ENCODE measurements at places on chromosomes 3 and 15.

DNA sequence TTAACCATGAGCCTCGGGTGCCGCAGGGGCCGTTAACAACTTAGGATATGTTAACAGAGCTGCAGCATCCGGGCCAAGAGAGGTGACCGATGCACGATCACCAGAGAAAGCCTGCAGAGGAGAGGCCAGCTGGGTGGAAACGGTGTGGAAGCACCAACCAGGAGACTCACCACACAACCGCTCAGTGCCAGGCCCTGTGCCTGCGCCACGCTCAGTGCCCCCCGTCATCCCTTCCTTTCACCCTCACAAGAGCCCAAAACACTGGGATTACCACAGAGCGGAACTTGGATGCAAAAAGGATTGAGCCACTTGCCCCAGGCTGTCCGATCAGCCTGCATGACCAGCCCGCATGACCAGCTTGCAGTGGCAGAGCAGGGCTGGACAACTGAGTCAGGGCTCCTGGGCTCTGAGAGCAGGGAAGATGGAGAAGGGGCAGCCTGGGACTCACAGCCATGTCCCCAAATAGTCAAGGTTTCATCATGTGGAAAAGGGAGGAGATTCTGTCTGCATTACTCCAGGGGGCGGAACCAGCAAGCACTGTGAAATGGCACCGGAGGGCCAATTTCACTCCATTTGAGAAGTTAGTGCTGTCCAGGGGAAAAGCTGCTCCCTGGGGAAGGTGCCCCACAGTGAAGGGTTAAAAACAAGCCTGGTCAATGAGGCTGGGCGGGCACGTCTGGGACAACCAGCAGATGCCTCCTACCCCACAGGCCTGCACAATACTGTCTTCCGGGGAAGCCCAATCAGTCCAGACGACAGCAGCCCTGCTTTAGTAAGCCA lies 156.8 kb downstream of the ATP10A start:
- no peak for DNase-seq
- H3K36me3 ChIP-seq: peaks cover 18% of the 10 kb centered on the region
- no peaks in the 10 kb centered on the region for H3K4me1 ChIP-seq
- H3K4me3 ChIP-seq: no peak overlapping the region

DNA sequence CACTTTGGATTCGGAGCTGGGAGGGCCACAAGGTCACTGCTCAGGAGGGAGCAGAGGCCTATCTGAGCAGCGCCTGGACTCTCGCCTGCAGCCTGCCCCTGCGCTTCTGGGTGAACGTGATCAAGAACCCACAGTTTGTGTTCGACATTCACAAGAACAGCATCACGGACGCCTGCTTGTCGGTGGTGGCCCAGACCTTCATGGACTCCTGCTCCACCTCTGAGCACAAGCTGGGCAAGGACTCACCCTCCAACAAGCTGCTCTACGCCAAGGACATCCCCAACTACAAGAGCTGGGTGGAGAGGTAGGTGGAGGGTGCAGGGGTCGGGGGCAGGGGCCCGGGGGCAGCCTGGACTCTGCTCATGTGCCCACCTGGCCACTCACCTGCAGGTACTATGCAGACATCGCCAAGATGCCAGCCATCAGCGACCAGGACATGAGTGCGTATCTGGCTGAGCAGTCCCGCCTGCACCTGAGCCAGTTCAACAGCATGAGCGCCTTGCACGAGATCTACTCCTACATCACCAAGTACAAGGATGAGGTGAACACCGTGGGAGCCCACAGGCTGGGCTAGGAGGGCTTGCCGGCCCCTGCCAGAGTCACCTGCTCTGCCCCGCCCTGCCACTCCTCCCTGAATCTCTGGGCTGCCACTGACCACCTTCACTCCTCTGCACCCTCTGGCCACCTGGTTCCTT lies 49.5 kb downstream of the PLXNA1 start:
- no peaks in the 10 kb centered on the region for H3K36me3 ChIP-seq
- H3K4me3 ChIP-seq: no peak overlapping the region
- no peaks in the 10 kb centered on the region for H3K4me1 ChIP-seq
- no peaks in the 10 kb centered on the region for H3K27me3 ChIP-seq
- no peak for DNase-seq
- no peak overlapping the region for H3K27ac ChIP-seq

- H3K27me3 ChIP-seq: peaks cover 20% of the 10 kb centered on the region
- H3K4me3 ChIP-seq: no peak overlapping the region
- no peak for DNase-seq
Measured at GRCh38 chr15:76916369-76916768, 11.2 kb upstream of the SCAPER start.

DNA sequence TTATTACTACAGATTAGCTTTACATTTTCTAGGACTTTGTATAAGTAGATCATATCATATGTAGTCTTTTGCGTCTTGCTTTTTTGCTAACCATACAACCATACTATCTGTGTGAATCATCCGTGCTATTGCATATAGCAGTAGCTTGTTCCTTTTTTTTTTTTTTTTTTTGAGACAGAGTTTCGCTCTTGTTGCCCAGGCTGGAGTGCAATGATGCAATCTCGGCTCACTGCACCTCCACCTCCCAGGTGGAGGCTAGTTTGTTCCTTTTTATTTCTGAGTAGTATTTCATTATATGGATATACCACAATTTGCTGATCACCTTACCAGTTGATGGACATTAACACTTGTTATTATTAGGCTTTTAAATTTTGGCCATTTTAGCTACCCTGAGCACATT lies 54.5 kb upstream of the TBL1XR1 start:
- no peak overlapping the region for H3K4me3 ChIP-seq
- H3K4me1 ChIP-seq: no peaks in the 10 kb centered on the region
- DNase-seq: no peak
- H3K36me3 ChIP-seq: no peaks in the 10 kb centered on the region
- no peak overlapping the region for H3K27ac ChIP-seq

DNA sequence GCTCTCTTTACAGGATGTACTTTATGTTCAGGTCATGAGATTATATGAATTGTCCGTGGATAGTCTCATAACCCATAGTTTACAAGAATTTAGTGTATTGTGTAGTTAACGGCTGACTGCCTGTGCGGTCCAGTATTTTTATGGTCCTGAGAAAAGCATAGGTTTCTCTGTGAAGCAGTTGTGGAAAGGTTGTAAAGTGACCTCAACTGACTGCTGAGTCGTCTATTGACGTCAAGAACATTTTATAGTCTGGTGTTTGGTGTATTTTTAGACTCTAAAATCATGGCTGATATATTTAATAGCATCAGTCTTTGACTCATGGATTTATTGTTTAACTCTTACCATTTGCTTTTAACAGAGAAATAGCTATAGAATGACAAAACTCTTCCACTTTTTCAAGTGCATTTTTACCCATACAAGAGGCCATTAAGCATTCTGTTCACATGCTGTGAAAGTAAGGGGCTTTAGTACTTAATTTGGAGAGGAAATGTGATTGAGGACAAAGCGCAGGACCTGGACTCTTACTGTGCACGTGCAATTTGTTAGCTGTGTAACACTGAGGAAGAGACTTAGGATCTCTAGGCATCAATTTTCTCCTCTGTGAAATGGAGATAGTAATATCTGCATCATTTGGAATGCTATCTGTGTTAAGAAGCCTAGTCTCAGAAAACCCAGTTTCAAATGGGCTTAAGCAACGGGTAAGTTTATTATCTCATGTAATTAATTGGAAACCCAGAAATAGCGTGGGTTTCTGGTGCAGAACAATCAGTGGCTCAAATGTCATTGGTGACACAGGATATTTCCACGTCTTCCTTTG lies 240.8 kb downstream of the NFKBIZ start:
- peak overlapping the region; percentile 31 for H3K27ac ChIP-seq
- no peak for DNase-seq
- no peaks in the 10 kb centered on the region for H3K27me3 ChIP-seq
- no peak overlapping the region for H3K4me3 ChIP-seq
